ENCODE measurements at places on chromosomes 1 and 21.

- no peak for DNase-seq
Observed at GRCh38 chr1:106072909-106073600, 983.4 kb upstream of the PRMT6 start.

GRCh38 chr1:51570063-51570710 is 46.7 kb upstream of the OSBPL9 start:
- no peak for DNase-seq

GRCh38 chr1:6329851-6330250 is 63.7 kb downstream of the ACOT7 start:
- no peak for DNase-seq

GRCh38 chr1:110007046-110007830 is 22.7 kb downstream of the AHCYL1 start:
- DNase-seq: no peak

GRCh38 chr1:182205351-182206022 is 144.0 kb upstream of the ZNF648 start:
- DNase-seq: no peak

DNA sequence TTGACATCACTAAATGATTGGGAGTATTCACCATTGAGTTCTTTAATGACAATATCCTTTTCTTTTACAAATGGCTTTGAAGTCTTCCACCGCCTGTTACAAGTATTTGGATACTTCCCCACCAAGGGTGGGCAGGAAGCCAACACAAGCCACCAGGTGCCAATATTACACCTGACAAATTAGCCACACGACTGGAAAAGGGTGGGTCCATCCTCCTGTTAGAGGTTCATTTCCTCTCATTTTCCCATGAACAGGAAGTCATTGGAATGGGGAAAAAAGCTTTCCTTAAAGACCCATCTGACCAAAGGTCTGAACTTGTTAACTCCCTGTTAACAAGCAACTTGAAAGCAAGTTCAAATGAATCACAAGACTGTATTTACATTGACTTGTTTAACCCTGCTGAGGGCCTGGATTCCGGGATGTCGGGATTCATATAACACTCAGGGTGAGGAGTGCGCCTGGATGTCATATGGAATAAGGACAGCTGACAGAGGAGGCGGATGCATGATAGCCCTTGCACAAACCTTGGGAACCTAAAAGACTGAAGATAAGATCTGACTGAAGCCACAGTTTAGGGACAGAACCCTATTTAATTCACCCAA is 40.5 kb upstream of the PROX1 start:
- DNase-seq: no peak

DNA sequence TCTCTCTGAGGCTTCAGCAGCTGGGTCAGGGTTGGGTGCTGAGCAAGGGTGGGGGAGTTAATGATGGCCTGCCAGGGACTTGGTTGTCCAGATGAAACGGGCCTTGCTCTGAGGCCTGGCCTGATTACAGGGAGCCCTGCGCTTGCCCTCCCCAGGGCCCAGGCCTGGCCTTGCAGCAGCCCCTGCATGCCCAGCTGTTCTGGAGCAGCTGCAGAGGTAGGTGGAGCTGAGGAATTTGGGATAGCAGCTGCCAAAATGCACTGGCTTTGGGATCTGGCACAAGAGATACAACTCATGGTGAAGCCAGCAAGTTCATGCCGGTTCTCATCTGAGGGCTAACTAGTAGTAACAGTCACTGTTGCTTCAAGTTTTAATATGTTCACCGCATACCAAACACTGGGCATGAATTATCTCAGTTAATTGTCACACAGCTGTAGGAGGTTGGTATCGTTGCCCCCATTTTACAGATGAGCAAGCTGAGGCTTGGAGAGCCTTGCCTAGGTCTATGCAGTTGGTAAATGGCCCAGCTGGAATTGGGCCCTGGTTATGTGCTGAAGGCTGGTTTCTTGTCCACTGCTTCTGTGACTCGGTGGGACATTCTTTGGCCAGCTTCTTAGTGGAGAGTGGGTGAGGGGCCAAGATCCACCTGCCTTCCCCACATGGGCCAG is 7.3 kb upstream of the SERINC2 start:
- DNase-seq: no peak

- no peak for DNase-seq
Observed at GRCh38 chr1:73804935-73805334, 393.0 kb downstream of the LRRIQ3 start.

DNA sequence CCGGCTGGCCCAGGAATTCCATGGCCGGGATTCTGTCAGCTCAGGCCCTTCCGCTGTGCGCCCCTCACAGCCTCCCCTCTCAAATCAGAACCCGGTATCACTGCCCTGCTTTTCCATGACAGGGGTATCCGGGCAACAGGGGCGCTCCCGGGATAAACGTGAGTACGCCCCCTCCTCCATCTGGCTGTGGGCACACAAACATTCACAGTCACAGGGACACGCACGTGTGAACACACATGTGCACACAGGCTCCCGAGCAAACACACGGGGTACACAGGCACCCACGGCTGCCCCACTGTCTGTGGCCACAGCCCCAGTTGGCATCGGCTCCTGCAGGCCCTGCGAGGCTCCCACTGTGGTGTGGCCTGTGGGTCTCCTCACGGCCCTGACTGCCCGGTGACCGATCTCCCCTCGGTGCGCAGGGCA is 16.7 kb downstream of the COL6A1 start:
- DNase-seq: no peak

GRCh38 chr1:52059888-52060287 is 3.8 kb downstream of the BTF3L4 start:
- DNase-seq: no peak

GRCh38 chr1:186976700-186977099 is 148.0 kb downstream of the PLA2G4A start:
- no peak for DNase-seq

DNA sequence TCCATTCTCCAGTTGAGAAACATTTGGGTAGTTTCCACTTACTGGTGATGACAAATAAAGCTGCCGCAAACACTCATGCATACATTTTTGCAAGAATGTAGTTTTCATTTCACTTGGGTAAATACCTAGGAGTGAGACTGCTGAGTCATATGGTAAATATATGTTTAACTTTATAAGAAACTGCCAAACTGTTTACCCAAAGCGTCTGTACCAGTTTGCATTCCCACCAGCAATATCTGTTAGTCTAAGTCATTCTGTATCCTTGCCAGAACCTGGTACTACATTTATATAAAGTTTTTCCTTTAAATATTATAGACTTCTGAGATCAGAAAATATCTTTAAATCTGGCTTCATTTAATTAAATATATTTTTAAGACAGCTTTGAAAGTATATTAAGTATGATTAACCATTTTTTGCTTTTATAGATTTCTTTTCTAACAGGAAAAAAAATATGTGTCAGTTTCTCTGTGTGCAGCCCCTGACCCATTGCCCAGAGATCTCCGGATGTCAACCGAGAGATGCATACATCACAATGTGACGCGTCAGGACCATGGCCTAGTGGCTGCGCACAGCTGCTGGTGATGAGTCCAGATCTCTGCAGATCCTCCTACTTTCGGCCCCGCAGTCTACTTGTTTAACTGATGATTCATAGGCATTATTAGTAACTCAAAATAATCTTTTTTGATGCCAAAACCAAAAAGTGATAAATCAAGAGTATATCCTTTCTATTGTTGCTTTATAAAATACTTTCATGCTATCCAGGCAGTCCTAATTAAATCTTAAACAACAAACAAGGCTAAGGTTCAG is 227.1 kb upstream of the MAP1LC3C start:
- no peak for DNase-seq

DNA sequence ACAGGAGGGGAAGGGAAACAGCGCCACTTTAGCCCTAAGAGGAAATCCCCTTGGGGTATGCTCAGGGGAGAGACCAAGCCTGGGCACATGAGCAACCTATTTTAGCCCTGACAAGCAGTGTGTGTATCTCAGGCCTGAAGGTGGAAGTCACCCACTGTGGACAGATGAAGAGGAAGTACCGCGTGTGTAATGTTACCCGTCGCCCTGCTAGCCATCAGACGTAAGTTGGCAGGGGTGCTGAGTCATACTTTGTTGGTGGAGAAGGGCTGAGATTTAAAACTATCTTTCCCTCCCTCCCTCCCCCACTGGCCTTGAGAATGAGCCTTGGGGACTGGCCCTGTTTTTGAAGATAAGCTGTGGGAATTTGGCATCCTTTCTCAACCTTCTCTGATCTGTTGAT is 11.2 kb downstream of the AGO1 start:
- DNase-seq: peak; percentile 61

GRCh38 chr1:169859001-169859400 is 34.7 kb downstream of the SCYL3 start:
- no peak for DNase-seq

DNA sequence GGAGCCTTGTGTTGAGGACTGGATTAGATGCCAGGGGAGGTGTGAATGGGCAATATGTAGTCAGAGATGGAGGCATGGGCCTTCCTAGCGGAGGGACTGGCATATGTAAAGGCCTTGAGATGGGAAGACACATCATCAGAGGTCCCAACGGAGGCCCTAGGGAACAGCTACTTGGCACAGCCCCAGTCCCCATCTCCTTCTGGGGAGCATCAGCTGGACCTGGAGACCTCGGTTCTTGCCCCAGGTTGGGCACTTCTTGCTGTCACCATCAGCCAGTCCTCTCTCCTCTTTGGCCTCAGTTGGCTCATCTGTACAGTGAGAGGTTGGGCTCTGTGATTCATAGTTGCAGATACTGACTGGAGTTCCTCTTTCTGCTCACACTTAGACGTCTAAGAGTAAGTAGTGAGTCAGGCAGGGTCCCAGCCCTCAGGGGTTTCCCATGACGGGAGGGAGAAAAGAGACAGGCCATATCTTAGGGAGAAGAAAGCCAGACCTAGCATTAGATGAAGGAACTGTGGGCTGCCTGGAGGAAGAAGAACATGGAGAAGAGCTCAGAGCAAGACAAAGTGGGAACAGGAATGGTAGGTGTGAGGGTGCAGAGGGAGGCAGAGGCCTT is 3.4 kb upstream of the MARCKSL1 start:
- DNase-seq: peak; percentile 73

DNA sequence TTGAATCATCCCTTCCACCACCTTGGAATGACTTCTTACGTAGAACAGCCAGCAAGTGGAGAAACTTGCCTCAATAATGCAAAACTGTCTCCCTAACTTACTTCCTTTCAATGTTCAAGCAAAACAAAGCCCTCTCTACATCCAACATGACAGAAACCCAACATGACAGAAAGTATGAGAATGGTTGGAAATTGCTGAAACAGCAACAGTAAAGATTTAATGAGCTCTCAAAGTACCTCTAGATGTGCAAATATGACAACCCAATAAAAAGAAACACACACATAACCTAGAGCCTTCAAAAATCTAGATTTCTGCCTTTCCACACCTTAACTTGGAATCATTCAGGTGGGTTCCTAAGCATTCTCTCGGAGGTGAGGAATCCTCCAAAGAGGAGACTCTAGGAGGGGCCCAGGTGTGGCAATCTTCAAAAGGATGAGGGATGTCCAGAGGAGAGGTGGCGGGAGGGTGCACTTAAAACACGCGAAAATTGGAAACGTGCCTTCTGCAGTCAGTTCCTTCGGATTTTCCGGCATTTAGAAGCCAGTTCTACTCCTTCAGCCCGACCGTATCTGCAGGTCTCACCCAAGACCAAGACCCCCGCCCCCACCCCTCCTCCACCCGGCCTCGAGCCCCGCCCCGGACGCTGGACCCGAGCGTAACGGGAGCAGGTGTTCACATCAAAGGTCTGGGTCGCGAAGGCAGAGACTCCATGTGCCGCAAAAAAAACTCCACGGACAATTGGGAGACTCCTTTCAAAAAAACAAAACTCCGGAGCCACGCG is 996 bp upstream of the MGST3 start:
- no peak for DNase-seq

DNA sequence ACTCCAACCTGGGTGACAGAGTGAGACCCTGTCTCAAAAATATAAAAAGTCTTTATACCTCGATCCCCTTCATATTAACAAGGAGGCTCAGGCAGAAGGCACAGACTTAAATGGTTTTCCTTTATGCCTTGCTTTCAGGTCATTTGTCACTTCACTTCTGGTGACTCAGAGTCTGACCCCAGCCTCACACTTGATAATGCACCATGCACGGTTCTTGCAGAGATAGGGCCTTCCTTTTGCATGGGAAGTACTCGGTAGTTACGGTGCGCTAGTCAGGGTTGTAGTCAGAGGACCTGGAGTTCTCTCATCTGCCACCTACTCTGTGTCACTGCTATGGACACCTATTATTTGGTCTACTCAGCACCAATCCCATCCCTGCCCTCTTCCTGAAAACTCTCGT is 43.6 kb upstream of the BMP8B start:
- no peak for DNase-seq

GRCh38 chr1:185291159-185291558 is 25.9 kb downstream of the IVNS1ABP start:
- DNase-seq: no peak

- DNase-seq: no peak
Observed at GRCh38 chr1:78854556-78854955, 152.0 kb downstream of the ADGRL4 start.

- no peak for DNase-seq
Observed at GRCh38 chr1:4986306-4986705, 331.9 kb downstream of the AJAP1 start.

- no peak for DNase-seq
Observed at GRCh38 chr1:226987623-226988333, 47.7 kb downstream of the COQ8A start.

DNA sequence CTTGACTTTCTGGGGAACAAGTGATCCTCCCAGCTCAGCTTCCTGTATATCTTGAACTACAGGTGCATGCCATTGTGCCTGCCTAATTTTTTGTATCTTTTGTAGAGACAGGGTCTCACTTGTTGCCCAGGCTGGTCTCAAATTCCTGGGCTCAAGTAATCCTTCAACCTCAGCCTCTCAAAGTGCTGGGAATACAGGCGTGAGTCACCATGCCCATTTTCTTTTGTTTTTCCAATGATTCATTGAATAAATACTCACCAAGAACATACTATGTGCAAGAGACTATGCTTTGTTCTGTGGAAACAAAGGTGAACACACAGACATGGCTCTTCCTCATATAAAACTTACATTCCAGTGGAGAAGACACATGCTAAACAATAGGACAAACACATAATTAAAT is 407.8 kb upstream of the DAB1 start:
- DNase-seq: no peak

DNA sequence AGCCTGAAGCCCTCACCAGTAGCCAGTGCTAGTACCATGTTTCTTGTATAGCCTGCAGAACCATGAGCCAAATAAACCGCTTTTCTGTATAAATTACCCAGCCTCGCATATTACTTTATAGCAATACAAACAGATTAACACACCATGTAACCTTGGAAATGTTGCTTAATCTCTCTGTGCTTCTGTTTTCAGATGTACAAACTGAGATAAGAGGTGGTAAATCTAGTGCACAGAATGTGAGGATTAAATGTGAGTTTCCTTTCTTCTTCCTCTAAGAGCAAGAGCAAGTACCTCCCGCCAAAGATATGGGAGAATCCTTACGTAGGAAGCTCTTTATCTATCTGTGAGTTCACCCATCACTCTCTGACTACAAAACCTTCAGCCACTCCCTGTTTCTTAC is 128.4 kb downstream of the HIVEP3 start:
- DNase-seq: no peak

- no peak for DNase-seq
Observed at GRCh38 chr1:94634977-94635416, 93.4 kb upstream of the F3 start.

GRCh38 chr1:16051039-16051438 is 7.5 kb downstream of the CLCNKB start:
- no peak for DNase-seq

GRCh38 chr1:37558411-37558810 is 1.7 kb downstream of the DNALI1 start:
- no peak for DNase-seq

GRCh38 chr1:156177919-156178654 is 15.8 kb upstream of the SLC25A44 start:
- DNase-seq: peak; percentile 36

All from GM13976 (cell line).